Epithelial cell of umbilical artery (primary cell): ENCODE measurements at places on chromosomes 2 and 18. TPM values are rescaled to one million over a fixed set of nuclear protein-coding genes. Genes with fewer than 3 reads are reported as not detected.

The FBLN7 gene
- 1.8 and 1.9 TPM in 2 replicates for total RNA-seq

The TACR1 gene
- not detected in 2 replicates for total RNA-seq

The CCDC68 gene
- 0.30 and 1.3 TPM in 2 replicates for total RNA-seq

The CNTNAP5 gene
- total RNA-seq: not detected in 2 replicates

The HOXD13 gene
- under 0.01 TPM in 1 of 2 replicates, not detected in the other for total RNA-seq

The R3HDM1 gene
- 4.7 and 5.8 TPM in 2 replicates for total RNA-seq

The IRS1 gene
- total RNA-seq: under 0.01 and 0.30 TPM in 2 replicates

The SNRPD1 gene
- 19.2 and 19.6 TPM in 2 replicates for total RNA-seq
